ENCODE measurements at places on chromosomes 7 and 10.

DNA sequence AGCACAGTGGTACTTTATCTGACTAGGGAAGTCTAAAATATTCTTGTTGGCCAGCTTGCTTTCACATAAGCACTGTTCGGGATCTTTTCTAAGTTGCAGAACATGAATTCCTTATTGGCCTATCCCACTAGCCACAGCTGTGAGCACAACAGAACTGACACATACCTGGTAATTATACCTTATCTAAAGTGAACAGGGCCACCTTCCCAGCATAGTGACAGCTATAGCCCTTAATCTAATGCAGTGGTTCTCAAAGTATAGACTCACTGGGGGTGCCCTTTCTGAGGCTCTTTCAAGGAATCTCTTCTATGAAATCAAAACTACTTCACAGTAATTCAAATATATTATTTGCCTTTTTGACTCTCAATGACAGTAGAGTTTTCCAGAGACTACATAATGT lies 184.7 kb upstream of the KAT6B start:
- no peak for DNase-seq

DNA sequence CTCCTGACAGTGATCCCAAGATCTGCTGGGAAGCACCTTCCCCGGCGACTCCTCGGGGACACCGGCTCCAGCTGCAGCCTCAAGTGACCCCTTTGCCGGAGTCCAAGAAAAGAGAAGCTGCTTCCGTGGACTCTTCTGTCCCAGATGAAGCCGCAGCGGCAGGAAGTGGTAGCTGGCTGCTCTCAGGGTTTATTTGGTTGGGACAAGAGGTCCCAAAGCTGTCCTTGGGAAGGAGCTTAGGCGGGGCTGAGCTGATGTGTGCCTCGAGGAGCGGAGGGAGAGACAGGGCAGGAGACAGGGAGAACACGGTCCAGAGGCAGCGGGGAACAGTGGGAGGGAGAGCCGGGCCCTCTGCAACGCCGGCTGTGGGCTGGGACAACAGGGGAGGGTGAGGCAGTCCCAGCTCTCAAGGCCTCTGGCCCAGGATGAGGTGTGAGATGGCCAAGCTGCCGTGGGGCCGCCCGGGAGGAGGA lies 13.1 kb upstream of the FAM20C start:
- no peak for DNase-seq

GRCh38 chr7:80601999-80602398 lies 36.4 kb upstream of the CD36 start:
- DNase-seq: no peak

- DNase-seq: no peak
Observed at GRCh38 chr10:79239924-79240581, 107.2 kb upstream of the PPIF start.

- DNase-seq: no peak
Observed at GRCh38 chr7:40310258-40310657, 175.5 kb downstream of the SUGCT start.

DNA sequence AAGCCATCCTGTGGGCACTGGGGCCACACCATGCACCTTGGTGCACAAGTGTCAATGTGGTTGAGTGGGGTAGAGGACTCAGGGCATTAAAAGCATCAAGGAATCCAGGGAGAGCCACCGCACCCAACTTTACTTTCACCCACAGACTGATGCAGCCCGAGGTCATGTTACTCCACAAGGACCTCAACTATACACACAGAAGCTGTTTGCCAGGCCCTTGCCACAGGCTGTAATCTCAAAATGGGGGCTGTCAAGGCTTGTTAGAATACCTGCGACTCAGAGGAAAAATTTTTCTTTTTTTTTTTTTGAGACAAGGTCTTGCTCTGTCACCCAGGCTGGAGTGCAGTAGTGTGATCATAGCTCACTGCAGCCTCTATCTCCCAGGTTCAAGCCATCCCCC lies 26.5 kb upstream of the KCTD7 start:
- no peak for DNase-seq

GRCh38 chr7:69670701-69671100 lies 72.4 kb downstream of the AUTS2 start:
- no peak for DNase-seq

DNA sequence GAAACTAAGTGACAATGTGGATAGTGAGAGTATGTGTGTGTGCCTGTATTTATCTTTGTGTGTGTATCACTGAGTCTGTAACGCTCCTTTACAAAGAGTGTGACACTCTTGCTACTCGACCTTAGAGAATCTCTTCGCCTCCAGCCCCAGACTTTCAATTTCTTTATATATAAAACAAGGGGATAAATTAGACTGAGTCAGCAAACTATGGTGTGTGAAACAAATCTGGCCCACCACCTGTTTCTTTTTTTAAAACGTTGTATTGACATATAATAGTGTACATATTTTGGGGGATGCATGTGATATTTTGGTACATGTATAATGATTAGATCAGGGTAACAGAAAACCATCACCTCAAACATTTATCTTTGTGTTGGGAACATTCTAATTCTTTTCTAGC lies 240.5 kb downstream of the KCNMA1 start:
- no peak for DNase-seq

DNA sequence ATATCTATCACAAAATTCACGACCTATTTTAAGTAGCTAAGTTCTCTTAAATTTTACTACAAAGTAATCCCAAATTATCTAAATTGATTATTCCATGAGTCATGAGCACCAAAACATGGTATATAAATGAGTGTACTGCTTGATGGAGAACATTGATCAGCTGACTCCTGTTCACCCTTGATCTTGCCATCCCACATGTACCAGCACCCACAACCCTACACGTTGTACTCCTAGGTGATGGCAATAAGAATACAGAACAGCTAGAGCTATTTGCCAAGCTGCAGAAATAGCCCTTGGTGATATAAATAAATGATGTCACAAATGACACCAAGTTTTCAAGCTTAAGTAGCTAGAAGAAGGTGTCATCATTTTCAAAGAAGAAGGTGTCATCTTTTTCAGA lies 235.5 kb downstream of the GRM8 start:
- no peak for DNase-seq

DNA sequence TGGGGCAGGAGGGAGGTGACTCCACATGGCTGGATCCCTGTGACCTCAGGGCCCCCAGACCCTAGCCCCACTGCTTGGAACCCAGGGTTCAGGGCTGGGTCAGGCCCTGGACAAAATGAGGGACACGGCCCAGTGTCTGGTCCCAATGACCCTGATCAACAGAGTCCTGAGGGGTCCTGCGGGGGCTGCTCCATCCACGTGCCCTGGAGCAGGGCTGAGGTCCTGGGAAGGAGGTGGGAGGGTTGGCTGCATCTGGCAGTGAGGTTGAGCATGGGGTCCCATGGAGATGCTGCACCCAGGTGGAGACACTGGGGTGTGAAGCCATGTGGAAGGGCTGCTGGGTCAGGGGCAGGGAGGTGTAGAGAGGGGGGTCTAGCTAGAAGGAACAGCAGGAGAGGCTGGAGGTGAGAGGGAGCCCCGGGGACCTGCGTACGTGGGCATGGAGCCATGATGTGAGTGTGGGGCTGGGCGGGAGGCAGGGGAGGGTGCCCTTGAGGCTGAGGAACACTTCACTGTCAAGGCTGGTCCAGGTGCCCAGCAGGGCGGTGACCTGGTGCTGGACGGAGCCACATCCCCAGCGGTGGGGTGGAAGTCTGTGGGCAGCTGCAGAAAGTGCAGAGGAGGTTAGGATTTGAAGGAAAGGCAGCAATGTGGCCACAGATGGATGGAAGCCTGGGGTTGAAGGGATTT lies 604 bp downstream of the SCART1 start:
- DNase-seq: no peak

GRCh38 chr7:84248267-84248666 lies 53.7 kb upstream of the SEMA3A start:
- no peak for DNase-seq

DNA sequence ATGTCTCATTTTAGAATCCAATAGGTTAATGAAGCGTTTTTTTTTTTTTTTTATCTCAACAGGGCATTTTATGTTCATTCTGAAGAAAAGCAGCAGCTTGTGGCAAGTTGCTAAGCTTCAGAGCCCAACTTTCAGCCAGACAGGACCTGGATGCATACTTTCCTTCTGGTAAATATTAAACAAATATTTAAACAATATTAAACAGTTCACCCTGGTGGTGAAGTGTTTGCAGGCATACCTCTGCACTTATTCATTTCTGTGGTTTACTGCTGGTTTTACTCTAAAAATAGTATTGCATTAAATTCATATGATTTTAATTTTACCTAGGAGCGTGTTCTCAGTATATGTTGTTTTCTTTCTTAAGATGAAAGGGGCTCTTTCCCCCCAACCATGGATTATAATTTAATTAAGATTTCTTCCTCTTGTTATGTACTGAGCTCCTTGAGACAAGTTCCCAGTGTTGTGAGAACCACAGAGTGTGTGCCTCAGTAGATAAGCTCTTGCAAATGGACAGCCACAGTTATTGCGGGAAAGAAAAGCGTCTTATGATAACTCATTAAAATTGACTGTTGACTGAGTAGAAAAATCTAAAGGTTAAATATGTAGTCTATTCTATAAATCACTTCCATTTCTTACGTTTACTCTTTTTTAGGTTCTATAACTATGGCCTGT lies 155.8 kb downstream of the MALRD1 start:
- no peak for DNase-seq

- no peak for DNase-seq
Observed at GRCh38 chr10:7090529-7090928, 320.3 kb downstream of the SFMBT2 start.

DNA sequence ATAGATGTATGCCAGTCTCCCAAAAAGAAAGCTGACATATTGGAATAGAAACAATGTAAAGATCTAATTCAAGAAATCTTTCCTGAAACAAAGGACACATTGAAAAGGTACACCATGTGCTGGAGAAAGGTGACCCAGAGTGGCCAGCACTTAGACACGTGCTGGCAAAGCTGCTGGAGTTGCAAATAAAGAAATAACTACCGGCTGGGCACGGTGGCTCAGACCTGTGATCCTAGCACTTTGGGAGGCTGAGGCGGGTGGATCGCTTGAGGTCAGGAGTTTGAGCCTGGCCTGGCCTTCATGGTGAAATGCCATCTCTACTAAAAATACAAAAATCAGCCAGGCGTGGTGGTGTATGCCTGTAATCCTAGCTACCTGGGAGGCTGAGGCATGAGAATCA lies 35.9 kb downstream of the PKD1L1 start:
- DNase-seq: no peak

GRCh38 chr10:45470098-45471012 lies 96.3 kb downstream of the ALOX5 start:
- peak; percentile 20 for DNase-seq

DNA sequence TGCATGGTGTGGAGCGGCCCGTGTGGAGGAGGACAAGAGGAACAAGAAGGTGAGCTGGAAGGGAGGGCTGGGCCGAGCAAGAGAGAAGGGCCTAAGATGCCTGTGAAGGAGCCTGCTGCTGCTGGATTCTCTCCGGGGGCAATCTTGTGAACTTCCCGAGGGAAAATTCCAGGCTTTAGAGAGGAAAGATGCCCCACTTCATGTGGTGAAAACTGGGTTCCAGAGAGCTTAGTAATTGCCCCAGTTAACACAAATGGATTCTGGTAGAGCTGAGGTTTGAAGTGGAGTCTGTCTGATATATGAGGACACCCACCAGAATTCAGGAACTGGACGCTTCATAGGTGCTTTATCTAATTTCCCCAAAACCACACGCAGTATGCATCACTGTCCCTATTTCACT lies 114.1 kb upstream of the ZMIZ1 start:
- DNase-seq: no peak

DNA sequence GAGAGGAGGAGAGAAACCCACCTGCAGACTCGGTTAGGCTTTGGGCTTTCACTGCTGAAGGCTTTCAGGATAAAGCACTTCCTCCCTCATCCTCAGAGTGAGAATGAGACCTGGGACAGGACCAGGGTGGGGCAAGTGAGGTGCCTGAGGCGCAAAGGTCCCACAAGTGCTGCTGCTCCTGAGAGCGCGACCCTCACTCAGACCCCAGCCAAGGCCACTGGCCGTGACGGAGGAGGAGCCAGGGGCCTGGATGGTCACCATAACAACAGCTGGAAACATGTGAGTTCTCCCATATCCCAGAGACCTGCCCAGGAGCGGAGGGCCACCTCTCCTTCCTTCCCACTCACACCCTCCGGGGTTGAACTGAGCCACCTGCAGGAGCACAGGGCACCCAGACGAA lies 46.9 kb upstream of the MKRN1 start:
- no peak for DNase-seq

GRCh38 chr7:157656195-157656769 lies 319.5 kb downstream of the DNAJB6 start:
- DNase-seq: no peak

DNA sequence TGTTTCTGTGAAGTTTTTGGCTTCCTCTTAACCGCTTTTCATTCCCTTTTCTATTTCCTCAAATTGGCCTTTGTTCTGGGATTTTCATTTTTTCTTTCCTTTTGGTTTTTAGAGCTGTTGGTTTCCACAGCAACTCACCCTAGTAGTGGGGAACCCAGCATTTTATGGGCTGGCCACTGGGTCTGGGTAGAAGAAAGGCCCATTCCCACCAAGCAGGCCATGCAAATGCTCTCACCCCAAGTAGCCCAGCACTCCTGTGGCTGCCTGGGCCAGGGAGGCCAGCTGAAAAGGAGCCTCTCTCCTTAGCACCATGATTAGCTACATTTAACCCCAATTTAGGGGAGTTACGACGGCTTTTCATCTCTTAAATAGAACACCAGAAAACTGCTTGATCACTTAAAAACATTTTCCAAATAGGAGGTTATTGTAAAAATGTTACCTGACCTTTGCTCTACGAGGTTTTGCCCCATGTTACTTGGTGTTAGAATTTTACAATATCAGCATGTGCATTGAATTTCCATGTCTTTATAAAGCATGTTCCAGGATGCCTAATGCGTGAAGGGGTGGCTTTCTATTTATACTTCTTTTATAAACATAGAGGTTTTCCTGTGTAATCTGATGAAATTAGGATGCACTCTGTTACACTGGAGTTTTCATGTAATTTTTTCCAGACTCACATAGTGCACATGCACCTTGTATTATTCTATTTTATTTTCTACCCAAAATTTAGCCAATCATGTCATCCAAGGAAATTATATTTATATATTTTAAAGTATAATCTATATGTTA lies 75.4 kb downstream of the FAM171A1 start:
- no peak for DNase-seq
